GM12891 (cell line): ENCODE measurements at places on chromosomes 7 and 10.

- no peak for DNase-seq
Observed at GRCh38 chr7:29229066-29229465, 34.5 kb downstream of the CHN2 start.

DNA sequence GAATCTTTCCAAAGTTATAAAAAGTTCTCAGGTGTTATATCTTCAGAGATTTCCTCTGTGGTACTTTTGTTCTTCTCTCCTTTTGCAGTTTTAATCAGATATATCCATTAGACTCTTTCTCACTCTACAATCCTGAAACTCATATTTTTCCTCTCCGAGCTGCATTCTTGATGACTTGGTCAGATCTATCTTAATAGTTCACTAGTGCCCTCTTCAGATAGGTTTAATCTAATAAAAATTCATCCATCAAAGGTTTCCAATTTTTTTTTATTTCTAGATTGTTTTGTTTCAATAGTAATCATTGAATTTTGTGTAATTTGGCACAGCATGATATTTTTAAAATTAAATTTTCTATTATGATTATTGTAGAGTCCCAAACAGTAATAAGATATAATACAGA, 21.8 kb upstream of the DGKB start:
- DNase-seq = no peak

DNA sequence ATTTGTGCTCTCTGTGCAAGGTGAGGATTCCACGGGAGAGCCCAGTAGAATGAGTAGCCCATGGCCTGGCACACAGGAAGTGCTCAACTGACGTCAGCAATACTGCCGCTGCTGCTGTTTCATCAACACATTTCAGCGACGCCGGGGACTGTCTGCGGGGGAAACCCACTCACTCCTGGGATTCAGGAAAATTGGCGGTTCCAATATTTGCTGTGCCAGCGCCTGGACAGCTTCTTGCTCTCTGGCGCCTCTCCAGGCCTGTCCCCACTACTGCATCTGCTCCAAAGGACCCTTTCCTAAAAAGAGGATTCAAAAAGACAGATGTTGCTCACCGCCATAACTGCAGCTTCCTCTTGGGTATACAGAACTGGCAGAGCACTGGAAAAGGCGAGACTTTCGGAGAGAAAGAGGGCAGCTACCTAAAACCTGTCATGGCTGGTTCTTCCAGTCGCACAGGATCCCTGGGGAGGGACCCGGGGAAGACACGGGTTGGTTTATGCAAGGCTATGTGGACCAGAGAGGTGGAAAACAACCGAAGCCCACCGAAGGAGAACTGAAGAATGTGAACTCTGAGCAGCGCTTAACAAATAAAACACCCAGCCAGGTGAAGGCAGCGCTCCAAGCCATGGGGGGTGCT, 39.7 kb upstream of the ENO4 start:
- DNase-seq = no peak

DNA sequence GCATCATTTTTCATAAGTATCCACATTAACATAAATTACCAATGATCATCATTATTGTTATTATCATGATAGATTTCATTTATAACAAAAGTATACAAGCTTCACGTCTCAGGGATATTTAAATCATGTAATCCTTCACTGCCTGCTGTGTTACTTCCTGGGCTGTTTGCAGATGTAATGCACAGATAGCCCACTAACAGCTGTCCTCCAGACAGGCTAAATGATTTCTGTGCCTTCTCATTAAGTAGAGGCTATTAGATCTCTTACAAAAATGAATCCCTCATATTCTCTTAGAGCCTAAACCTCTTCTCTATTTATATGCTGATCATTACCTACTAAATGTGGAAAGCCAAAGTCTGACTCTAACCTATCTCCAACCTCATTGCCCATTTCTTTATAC, 9.3 kb downstream of the PCLO start:
- DNase-seq = no peak

DNA sequence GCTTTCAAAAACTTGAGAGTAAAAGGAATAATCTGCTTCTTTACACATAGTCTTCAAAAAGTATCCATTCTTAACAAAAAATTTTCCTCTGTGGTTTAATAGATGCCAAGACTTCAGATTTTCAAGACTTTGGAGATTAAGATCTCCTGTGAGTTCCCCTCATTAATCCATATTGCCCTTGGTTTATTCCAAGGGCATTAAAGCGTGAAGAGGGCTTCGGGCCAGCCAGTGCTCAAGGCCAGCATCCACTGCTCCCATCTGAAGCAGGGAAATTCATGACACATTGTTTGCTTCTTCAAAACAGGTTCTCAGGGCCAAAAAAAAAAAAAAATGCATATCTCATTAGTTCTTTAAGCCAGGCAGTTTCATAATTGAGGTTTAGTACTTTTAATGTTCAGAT, 137.3 kb upstream of the RHOBTB1 start:
- no peak for DNase-seq

DNA sequence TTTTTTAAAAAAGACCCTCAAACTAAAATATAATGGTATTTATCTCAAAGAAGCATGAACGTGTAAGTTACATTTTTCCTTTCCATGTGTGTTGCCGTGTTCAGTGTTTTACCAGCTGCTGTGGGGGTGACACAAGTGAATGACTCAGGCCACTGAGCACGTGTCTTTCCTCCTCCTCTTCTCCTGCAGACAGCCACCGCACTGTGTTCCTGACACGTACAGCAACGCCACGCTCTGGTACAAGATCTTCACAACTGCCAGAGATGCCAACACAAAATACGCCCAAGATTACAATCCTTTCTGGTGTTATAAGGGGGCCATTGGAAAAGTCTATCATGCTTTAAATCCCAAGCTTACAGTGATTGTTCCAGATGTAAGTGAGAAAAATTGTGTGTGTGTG, 29.7 kb downstream of the TMEM248 start:
- no peak for DNase-seq

DNA sequence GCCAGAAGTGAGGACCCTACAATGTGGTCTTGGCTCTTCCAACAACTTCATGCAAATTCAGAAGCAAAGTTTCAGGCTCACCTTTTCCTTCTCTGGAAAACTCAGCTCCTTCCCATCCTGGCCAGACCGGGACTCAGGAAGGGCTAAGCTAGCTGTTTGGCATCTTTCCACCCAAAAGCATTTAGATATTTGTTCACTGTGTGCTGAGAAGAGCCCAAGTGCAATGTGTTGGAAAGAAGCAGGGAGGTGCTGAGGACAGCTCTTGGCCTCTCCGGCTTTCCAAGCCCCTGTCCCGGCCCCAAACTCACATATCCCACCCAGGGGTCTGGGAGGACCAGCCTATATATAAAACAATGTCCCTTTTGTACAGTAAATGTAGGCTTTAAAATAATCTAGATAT, 44.5 kb downstream of the MKI67 start:
- no peak for DNase-seq

GRCh38 chr10:124173298-124173900, 80.0 kb upstream of the CHST15 start:
- no peak for DNase-seq

DNA sequence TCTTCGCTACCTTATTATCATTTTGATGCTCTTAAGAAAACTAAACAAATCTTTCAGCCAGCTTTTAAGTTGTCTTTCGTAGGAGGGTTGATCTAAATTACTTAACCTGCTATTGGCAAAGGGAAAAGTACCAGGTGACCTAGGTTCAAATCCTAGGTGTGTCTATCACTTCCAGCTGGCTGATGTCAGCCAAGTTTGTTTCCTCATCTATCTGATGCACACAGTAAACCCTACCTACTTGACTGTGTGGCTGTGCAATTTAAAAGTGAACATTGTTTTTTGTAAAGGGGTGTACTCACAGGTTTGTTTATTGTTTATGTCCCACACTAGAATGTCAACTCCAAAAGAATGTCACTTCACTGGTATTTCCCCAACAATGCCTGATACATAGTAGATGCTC, 21.9 kb upstream of the CAMK1D start:
- no peak for DNase-seq

GRCh38 chr10:29297678-29298077, 8.8 kb downstream of the LYZL1 start:
- DNase-seq = no peak

DNA sequence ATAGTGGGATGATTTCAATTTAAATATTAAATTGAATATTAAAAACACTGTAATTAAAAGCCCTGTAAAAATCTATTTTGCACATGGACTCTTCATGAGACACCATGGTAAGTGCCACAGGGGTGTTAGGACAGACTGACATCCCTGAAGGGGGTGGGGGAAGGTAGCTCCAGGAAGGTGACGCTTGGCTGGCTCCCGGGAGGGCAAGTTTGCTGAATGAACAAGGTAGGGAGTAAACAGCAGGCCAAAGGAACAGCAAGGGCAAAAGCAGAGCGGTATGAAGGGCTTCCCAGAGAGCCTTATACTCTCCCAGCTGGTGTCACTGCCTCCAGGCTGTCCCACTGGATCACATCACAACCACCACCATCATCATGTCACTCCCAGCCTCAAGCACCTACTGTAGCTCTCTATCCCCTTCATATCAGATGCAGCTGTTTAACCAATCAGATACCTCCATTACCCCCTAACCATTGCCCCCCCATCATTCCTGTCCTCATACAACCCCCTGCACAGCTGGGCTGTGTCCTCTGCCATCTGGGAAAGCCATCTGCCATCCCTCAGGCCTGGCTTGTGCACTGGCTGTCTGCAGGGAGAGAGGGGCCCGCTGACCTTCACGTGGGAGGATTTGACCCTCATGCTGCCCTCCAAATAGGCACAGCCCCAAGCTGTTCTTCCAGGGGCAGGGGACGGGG, 19.5 kb downstream of the HSPA12A start:
- DNase-seq = no peak
